Pulmonary artery endothelial cell (primary cell): ENCODE measurements at places on chromosomes 1 and 21. TPM values are rescaled to one million over a fixed set of nuclear protein-coding genes. Genes with fewer than 3 reads are reported as not detected.

Gene TTLL7
- total RNA-seq: 4.2 and 11.1 TPM in 2 replicates

Gene PCAT6
- total RNA-seq: 0.26 and 0.28 TPM in 2 replicates

Gene ETV3L
- not detected in 2 replicates for total RNA-seq

Gene GJB3
- total RNA-seq: 0.07 TPM in 1 of 2 replicates, not detected in the other

Gene OR2T29
- not detected in 2 replicates for total RNA-seq

Gene CLDN8
- total RNA-seq: not detected in 2 replicates

Gene ADCY10
- total RNA-seq: not detected in 2 replicates

Gene PRKCZ
- 0.59 and 1.8 TPM in 2 replicates for total RNA-seq

- DNase-seq: no peak
Measured at GRCh38 chr1:230972855-230973271, 5.8 kb downstream of the TTC13 start.

- no peak for DNase-seq
Measured at GRCh38 chr1:181742426-181742825, 259.1 kb downstream of the CACNA1E start.

DNA sequence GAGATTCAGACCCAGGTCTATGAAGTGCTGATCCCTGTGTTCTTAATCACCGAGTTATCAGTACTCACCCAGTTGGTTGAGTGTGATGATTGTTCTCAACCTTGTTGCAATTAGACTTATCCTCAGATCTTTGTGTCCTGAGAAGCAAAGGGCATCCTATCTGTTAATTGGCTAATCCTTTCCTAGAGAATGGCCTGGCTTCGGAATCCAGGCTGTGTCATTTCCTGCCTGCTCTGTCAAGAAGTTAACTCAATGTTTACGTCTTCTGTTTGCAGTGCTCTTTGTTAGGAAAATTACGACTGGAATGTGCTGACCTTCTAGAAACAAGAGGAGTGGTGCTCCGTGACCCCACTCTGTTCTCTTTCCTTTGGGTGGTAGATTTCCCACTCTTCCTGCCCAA lies 14.7 kb downstream of the GAS5 start:
- peak; percentile 90 for DNase-seq

- no peak for DNase-seq
Measured at GRCh38 chr1:1282998-1283397, 2.8 kb downstream of the SCNN1D start.

- DNase-seq: no peak
Measured at GRCh38 chr1:236066054-236066453, 1.2 kb upstream of the NID1 start.

GRCh38 chr1:168303716-168304540 lies 23.3 kb downstream of the TBX19 start:
- no peak for DNase-seq
